ENCODE measurements at places on chromosomes 16 and 17.

DNA sequence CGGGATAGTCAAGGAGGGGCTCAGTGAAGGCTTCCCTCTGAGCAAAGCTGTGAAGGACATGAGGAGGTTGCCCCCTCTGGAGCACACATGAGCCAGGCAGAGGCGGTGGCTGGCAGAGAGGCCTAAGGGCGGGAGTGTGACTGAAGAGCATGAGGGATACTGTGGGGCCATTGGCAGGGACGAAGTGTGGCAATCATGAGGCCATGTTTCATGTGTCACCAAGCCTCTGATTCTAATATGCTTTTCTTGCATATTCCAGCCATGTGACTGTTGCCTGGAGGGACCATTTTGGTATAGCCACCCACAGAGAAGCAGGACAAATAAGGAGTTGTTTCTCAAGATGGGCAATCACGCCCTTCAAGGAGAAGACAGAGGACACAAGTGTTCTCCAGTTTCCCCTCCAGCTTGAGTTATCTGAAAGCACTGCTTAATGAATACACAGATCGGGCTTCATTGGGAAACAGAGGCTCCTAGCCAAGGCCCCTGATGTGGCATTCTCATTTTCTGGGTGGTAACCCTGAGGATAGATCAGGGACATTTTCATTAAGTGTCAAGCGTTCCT is 68.0 kb downstream of the AKAP1 start:
- DNase-seq: no peak

DNA sequence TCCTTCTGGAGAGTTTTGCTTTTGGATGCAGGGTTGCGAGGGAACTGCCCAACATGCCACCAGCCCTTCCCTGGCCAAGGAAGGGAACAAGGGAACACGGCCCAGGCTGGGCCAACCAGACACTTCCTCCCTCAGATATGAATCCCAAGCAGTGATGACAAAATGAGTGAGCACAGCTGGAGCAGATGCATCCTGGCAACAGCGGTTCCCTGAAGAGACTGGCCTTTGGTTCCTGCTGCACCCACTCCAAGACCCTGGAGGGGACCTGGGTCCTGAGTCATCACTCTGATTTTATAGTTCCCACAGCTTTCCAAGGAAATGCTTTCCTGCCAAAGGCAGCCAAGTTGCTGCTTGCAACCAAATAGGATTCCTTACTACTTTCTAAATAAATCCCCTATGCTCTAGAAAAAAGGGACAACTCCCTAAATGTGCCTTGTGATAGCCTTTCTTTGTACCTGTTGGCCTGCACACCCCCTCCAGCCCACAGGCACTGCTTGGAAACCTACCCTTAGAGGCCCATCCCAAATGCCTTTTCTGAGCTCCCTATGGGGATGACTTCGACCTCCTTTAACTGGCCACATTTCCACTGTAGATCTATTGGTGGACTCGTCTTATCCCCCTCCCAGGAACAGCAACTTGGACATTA is 5.3 kb downstream of the ST3GAL2 start:
- DNase-seq: no peak

GRCh38 chr17:5331506-5331905 is 49.4 kb downstream of the RABEP1 start:
- no peak for DNase-seq

DNA sequence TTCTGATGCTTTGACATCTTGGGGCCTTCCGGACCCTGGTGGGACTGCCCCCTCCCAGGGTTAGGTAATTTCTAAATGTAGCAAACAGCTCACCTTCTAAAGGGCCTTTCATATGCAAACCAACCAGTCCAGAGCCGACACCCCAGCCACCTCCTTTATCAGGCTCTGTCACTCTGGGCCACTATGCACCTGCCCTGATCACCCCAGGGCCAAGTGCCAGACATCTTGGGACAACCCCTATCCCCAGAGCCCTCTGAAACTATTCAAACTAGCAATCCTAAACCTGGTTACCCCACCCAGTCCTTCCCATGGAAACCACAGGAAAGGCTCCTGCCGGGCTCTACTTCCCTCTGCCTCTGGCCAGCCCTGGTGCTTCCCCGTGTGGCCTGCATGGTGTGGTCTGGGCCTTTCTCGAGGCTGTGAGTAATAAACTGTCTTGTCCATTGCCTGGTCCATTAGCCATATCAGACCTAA is 91.2 kb upstream of the TNRC6C start:
- DNase-seq: no peak

- DNase-seq: no peak
Observed at GRCh38 chr16:58940609-58941008, 206.5 kb upstream of the GOT2 start.

DNA sequence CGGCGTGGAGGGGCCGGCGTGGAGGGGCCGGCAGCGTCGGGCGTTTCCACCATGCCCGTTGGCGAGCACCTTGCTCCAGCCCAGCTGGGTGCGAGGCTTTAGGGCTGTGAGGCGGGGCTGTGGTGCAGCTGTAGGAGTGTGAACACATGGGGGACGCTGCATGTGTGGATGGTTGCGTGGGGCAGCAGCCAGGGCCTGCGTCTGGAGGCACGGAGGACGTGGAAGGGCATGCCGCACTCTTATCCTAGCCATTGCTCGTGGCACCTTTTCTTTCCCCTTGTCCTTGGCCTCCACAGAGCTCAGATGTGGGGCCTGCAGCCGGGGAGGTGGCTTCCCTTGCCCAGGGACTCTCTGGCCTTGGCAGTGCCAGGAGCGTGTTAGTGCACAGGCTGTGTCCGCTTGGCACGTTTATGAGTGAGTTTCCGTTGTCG is 47.8 kb downstream of the PDPK1 start:
- DNase-seq: no peak

- no peak for DNase-seq
Observed at GRCh38 chr17:4679658-4680057, 24.3 kb downstream of the PELP1 start.

GRCh38 chr17:5555254-5555653 is 29.1 kb downstream of the NLRP1 start:
- DNase-seq: no peak

DNA sequence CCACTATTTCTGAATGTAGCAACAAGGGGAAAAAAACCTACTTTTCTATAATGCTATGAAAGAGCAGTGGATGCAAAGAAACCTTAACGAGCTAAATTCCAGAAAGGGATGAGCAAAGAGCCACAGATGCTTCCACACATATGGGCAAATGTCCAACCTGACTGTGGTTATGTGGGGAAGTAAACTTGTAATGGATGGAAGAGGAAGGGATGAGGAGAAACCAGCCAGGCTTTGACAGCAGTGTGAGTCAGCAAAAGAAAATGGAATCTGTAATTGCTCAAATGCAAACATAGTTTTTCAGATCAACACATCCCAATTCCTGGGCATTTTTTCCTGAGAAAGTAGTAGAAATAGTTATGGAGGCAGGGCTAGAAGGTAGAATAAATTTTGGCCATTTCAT is 204.8 kb upstream of the CPHXL start:
- DNase-seq: no peak

- no peak for DNase-seq
Observed at GRCh38 chr17:35765086-35765710, 4.5 kb downstream of the C17orf50 start.

DNA sequence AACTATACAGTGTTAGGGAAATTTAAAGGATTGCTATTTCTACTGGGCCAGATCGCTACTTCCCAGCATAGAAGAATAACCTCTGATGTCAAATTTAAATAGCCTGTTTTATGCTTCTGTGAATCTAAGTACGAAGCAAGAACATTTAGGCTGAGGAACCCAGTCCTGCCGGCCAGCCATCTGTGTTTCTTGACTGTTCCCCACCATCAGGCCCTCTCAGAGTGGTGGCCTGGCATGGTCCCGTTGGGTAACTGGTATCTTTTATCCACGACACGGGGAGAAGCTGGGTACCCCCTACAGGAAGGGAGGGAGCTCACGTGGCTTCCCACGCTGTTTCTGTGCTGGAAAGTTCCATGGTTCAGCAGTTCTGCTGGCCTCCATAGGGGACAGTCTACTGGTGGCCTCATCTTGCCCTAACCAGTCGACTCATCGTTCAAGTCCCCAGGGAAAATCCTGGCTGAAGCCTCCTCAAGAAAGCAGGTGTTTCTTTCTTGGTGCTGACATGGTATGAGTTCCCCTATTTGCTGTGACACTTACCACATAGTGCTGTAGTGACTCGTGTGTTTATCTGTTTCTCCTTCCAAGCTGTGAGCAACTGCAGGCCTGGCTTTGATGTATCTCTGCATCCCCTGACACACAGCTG is 201.7 kb upstream of the NLRP1 start:
- no peak for DNase-seq

Measured in activated T-cell treated with anti-CD3 and anti-CD28 coated beads for 1 hour (primary cell).